AG04450 (cell line): ENCODE measurements at places on chromosomes 6 and 20. TPM values are rescaled to one million over a fixed set of nuclear protein-coding genes. Genes with fewer than 3 reads are reported as not detected.

The THEMIS gene
- not detected in 2 replicates for polyA plus RNA-seq

The LGSN gene
- 0.05 TPM in 1 of 2 replicates, not detected in the other for polyA plus RNA-seq

The MICB gene
- polyA plus RNA-seq = 17.9 and 19.0 TPM in 2 replicates

The KIF25 gene
- polyA plus RNA-seq = not detected in 2 replicates

The TCP11 gene
- polyA plus RNA-seq = 0.11 and 0.15 TPM in 2 replicates
